ENCODE measurements at places on chromosomes 6 and 20.

GRCh38 chr6:107129370-107129925 is 14.1 kb upstream of the BEND3 start:
- DNase-seq: no peak

DNA sequence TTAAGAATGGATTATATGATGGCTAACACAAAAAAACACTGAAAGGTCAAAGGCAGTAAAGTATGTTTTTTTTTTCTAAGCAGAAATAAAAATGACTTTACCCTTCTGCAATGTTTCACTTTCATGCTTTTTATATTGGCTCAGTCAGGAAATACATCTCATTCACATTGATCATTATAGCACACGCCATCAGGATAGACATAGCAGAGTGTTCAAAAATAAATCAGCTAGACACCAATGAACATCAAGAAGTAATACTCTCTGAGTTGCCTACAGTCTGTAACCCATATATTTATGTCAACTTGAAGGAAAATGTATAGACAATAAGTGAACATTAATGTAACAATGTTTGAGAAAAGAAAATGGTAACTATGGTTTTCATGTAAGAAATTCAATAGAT is 535.2 kb upstream of the EPHA7 start:
- DNase-seq: no peak

DNA sequence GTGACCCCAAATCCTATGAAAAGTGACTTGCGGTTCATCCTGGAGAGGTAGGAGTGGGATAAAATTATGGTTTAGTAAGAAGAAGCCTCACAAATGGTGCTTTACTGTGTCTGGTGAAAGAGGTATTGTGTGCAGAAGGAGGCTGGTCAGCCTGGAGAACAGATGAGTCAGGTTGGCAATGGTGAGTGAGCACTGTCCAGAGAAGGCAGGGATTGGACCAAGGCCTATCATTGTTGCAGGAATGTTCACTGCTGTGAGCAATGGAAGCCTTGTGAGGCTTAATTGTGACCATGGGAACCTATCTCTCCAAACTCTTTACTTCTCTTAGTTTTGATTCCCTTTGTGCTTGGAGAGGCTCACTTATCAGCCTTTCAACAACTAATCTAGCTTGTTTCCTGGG is 89.0 kb upstream of the KCNK16 start:
- no peak for DNase-seq

DNA sequence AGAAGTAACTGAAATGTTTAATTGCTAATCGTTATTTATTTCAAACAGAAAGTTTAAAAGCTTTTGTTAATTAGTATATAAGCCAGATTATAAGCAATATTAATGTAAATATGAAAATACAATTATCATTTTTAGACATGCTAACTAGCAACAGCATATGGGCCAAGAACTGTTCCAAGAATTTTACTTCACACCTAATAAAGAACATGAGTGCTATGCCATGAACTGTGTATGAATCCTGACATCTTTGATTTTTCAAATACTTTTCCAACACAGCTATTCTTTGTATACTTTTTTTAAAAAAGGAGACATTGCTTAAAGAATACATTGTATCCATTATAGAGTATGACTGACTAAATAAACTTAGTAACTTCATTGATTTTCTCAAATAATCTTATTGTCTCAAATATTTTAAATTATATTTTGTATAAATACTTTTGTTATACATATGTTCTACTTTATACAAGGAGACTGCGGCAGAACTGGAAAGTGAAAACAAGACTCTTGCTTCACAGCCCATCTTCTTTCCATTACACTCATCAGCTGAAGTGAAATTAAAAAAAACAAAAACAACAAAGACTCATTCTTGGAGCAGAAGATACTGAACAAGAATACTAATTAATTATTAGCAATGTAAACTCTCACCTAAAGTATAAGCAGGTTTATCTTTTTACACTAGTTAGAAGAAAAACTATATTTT is 89.9 kb downstream of the EPHA7 start:
- DNase-seq: no peak
